ENCODE measurements at places on chromosomes 16 and 17.

- no peak for DNase-seq
Observed at GRCh38 chr17:40176754-40177110, 538 bp upstream of the RAPGEFL1 start.

DNA sequence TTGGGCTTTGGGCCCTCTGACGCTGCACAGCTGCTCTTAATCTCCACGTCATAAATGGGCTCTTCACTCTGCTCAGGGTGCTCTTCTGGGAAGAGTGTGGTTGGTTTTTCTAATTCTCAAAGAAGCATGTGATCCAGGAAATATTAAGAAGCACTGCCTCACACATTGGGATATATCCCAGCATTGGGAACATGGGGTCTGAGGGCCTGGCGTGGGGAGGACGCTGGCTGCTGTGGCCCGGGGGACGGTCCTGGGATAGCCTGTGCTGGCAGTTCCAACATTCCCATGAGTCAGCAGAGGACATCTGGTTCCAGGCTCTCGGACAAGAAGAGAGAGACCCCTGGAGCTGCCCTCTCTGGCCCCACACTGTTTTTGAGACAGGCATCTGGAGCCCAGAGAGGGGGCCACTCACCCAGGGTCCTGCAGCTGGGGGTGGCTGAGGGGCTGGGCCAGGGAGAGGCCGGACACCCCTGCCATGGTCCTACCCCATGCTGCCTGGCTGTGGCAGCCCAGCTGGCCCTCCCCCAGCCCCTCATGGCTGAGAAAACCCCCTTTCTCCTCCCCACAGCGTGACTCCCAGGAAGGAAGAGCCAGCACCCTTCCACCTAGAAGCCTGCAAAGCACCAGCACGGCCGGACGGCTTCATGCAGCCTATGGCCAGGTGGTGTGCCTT lies 58.8 kb downstream of the NT5M start:
- no peak for DNase-seq

DNA sequence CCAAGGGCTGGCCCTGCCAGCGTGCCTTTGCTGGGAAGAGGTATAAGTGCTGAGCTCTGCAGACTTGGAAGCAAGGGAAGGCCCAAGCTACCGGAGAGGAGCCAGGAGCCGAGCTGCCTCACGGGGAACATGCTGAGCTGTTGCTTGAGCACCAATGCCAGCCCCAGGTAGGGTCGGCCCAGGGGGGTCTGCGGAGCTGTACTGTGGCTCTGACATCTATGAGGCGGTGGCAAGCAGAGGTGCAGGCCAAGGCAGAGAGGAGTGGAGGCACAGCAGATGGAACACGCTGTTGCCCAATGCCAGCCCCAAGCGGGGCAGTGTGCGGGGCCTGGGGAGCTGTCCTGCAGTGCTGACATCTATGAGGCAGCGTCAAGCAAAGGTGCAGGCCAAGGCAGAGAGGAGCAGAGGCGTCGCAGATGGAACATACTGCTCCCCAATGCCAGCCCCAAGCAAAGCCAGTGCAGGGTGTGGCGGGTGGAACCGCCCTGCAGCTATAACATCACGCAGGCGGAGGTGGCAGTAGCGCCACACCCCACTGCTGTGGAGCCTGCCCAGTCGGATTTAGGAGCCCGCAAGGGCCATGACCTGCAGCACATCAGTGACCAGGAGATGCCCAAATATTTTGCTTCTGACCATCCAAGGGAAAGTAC lies 10.0 kb downstream of the GGA2 start:
- DNase-seq, result no peak

DNA sequence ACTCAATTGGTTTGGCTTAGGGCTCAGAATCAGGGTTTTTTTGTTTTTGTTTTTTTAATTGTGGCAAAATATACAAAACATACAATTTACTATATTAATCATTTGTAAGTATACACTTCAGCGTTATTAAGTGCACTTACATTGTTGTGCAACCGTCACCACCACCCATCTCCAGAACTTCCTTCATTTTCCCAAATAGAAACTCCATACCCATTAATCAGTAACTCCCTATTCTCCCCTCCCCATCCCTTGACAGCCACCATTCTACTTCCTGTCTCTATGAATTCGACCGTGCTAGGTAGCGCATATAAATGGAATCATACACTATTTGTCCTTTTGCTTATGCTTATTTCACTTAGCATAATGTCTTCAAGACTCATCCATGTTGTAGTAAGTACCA lies 45.2 kb upstream of the DHX40 start:
- DNase-seq, result no peak

DNA sequence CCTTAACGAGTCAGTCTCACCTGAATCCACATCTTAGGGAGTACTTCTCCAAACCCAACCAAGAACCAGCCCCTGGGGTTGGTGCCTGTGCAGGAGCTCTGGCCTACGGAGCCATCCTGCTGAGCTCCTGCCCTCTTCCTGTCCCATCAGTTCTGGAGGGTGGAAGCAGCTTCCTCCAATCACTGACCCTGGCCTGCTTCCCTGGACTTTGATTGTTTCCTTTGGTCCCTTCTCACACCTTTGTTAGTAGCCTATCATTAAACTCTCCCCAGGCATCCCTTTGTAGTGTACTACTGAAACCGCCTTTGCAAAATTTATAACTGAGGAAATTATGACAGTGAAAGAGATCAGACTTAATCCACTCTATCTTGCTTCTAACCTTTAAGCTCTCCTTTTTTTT lies 21.1 kb upstream of the C16orf87 start:
- no peak for DNase-seq

DNA sequence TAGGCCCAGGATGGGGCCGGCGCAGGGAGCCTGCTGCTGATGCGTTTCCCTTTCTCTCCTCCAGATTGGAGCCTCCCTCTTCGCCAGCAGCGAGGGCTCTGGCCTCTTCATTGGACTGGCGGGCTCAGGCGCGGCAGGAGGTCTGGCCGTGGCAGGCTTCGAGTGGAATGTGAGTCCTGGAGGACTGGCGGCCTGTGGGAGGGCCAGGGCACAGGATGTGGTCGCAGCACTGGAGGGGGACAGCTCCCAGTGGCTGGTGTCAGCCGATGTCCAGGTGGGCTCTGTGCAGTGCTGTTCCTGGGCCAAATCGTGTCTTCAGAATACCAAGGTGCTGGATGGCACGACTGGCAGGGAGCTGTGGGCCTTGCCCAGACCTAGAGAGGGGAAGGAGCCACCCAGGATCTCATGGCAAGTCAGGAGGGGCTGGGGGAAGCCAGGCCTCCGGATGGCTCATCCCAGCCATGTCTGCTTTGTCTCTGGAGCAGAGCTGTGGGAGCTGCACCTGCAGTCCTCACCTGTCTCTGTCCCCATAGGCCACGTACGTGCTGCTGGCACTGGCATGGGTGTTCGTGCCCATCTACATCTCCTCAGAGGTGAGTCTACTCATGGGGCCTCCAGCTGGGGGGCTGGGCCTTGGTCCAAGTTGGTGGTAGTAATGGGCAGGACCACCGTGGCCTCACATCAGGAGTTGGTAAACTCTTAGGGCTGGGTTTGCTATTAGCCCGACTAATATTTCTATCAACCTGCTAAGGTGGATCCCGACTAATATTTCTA lies 7.3 kb downstream of the SLC5A10 start:
- no peak for DNase-seq

GRCh38 chr16:69563605-69564580 lies 1.9 kb upstream of the NFAT5 start:
- no peak for DNase-seq

DNA sequence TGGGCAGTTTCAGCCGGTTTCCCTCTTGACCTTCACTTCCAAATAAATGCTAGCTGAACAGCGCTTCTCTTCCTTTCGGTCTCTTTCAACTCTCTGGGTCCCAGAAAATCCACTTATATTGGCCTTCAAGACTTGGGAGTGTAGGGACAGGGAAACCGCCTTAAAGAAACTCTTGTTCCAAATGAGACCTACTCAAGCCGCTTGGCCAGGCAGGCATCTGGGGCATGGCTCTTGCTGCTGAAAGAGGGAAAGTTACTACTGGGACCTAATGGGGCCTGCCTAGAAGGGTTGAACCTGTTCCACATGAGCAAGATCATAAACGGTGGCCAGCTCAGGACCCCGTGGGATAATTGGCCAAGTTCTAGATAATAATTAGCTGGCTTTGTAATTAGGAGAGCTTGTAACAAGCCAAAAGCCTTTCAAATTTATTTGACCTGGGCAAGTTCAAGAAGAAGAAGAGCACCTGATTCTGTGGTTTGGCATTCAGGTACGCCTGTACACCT lies 13.2 kb downstream of the CDH1 start:
- DNase-seq, result no peak

DNA sequence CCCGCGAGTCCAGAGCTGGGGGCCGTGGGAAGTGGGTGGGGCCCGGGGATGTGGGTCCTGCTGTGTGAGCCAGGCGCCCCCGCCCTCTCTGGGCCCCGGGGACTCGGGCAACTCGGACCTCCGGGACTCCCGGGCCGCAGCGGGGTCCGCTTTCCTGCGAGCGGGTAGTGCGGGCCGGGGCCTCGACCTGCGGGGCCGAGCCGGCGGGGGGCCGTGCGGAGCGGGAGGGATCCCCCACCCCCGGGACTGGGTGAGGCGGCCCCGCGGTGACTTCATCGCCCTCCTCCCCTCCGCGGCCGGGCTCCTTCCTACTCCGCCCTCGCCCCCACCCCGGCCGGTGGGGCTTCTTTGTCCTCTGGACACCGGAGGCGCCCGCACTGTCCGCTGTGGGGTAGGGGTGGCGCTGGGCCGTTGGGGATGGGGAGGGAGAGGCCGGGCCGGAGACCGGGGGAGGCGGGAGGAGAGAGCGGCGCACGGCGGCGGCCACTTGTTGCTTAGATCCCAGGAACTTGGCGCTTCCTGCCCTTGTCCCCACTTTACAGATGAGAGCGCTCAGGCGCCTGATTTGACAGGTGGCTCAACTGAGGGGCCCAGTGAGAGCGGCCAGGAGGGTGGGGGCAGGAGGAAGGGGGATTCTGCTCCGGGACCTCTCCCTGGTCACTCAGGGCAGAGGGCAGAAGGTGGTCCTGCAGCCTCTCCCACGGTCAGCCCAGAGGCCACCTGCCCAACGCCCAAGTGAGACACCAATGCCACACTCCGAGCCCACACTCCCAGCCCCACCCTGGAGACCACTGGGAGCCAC lies 874 bp downstream of the CMTM3 start:
- DNase-seq, result no peak

GRCh38 chr16:4510747-4511426 lies 27.7 kb downstream of the CDIP1 start:
- DNase-seq, result no peak

GRCh38 chr16:14510939-14511799 lies 118.9 kb downstream of the PARN start:
- peak; percentile 74 for DNase-seq

- DNase-seq, result no peak
Observed at GRCh38 chr17:21303441-21304065, 19.0 kb downstream of the MAP2K3 start.

DNA sequence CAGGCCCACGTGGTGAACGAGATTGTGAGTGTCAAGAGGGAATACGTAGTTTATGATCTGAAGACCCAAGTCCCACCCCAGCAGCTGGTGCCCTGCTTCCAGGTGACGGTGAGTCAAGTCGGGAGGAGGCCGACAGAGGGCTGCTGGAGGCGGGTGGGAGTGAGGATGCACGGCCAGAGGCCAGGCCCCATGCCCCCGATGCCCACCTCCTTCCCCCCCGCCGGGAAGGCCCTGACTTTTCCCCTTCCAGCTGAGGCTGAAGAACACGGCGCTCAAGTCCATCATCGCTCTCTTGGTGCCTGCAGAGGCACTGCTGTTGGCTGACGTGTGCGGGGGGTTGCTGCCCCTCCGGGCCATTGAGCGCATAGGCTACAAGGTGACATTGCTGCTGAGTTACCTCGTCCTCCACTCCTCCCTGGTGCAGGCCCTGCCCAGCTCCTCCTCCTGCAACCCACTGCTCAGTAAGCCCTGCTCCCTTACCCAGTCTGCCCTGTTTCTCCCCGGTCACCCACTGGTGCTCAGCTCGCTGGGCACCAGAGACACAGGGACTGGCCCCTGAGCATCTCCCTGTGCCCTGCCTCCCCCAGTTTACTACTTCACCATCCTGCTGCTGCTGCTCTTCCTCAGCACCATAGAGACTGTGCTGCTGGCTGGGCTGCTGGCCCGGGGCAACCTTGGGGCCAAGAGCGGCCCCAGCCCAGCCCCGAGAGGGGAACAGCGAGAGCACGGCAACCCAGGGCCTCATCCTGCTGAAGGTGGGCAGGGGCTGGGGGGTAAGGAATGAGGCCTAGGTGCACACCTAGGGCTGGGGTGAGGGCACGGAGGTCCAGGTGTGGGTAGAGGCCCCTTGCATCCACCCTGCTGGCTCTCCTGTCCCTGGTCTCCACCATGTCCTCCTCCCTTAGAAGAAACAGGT lies 2.6 kb downstream of the ZACN start:
- no peak for DNase-seq

DNA sequence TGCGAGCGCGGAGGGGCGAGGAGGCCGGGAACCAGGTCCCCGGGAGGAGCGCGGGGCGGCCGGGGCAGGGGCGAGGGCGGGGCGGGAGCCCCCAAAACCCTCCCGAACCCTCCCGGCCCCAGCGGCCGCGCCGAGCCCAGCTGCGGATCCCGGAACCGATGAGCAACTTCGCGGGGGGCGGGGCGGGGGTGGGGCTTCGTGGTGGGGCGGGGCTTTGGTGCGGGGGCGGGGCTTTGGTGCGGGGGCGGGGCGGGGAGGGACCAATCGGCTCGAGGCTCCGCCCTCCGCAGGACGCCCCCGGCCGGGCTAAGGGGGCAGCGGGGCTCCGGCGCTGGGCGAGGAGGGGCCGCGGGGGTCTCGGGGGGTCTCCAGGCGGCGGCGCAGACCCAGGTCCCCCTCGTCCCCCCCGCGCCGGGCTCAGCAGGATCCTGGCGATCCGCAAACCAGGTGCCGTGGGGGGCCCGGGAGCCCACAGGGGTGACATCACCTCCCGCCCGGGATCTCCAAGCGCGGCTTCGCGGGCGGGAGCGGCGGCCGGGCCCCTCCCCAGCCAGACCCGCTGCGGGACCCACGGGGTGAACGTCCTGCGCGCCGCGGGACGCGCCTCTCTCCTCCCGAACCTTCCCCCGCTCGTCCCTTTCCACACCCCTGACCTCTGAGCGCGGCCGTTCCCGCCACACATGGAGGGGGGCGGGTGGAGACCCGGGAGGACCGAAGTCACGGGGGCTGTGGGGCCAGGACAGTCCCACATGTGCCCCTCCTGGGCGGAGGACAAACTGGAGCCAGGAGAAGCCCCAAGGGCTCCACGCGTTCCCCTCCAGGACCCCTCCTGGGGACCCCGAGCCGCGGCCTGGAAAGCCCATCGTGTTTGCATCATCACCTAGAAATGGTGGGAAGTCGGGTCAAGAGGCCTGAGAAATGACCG lies at the start of gene ABR:
Gene ABR, minus strand, starts transcription at position 164 of the 925 bp plus-strand sequence. CDS start 254 bp downstream, outside the sequence.
- DNase-seq, result no peak

GRCh38 chr17:38917259-38917658 lies 8.2 kb upstream of the LASP1NB start:
- no peak for DNase-seq

- no peak for DNase-seq
Observed at GRCh38 chr17:42274253-42274542, 2.0 kb downstream of the STAT5B start.

- peak; percentile 75 for DNase-seq
Observed at GRCh38 chr17:35373534-35373983, at the start of gene SLFN11. Gene SLFN11 (minus strand): TSS chr17:35373621. CDS start chr17:35363807, 9,814 bp downstream.

Measured in HS-5 (cell line).